ENCODE measurements at places on chromosomes 3 and 15.

- H3K36me3 ChIP-seq: no peaks in the 10 kb centered on the region
- H3K27me3 ChIP-seq: no peaks in the 10 kb centered on the region
- no peak for DNase-seq
- no peak overlapping the region for H3K27ac ChIP-seq
- H3K4me1 ChIP-seq: peaks cover 12% of the 10 kb centered on the region
- H3K4me3 ChIP-seq: no peak overlapping the region
Measured at GRCh38 chr3:12345584-12346494, 57.0 kb downstream of the PPARG start.

DNA sequence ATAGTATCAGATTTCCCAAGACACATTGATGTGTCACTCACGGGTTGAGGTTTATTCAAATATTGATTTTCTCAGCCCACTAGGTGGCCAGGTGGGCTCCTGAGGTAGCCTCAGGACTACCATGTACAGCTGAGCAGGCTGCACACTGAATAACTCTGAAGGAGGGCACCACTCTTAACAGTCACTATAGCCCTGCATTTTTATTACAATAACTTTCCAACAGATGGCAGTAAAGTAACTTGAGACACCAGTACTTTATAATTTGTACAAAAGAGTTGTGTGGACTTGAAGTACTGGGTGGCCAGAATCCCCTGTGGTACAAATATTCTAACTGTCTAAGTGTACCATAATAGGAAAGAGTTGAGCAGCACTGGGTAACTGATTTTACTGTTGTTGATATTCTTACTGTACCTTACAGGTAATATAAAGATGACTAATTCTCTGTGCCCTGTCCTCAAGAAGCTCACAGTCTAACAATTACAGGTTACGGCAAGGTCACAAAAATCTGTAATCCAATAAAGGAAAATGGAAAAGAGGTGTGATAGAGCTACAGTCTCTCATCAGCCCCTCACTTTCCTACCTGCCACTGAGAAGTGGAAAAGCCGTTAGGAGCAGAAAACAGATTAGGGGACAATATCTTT, 76.0 kb downstream of the ETFA start:
- no peak overlapping the region for H3K27ac ChIP-seq
- peaks cover 3% of the 10 kb centered on the region for H3K36me3 ChIP-seq
- H3K27me3 ChIP-seq: no peaks in the 10 kb centered on the region
- H3K4me1 ChIP-seq: no peaks in the 10 kb centered on the region
- no peak overlapping the region for H3K4me3 ChIP-seq

- no peaks in the 10 kb centered on the region for H3K36me3 ChIP-seq
- H3K27me3 ChIP-seq: no peaks in the 10 kb centered on the region
- no peak overlapping the region for H3K27ac ChIP-seq
- no peak overlapping the region for H3K4me3 ChIP-seq
- peak; percentile 29 for DNase-seq
- peaks cover 5% of the 10 kb centered on the region for H3K4me1 ChIP-seq
Measured at GRCh38 chr15:72141171-72142084, 23.2 kb downstream of the SENP8 start.

- H3K4me3 ChIP-seq: no peak overlapping the region
- no peaks in the 10 kb centered on the region for H3K4me1 ChIP-seq
- no peaks in the 10 kb centered on the region for H3K27me3 ChIP-seq
- H3K36me3 ChIP-seq: no peaks in the 10 kb centered on the region
Measured at GRCh38 chr15:95469496-95470000, 861.0 kb upstream of the NR2F2 start.

- no peaks in the 10 kb centered on the region for H3K27me3 ChIP-seq
- peaks cover 92% of the 10 kb centered on the region for H3K36me3 ChIP-seq
- H3K4me3 ChIP-seq: no peak overlapping the region
- H3K27ac ChIP-seq: no peak overlapping the region
- DNase-seq: no peak
Measured at GRCh38 chr3:194431554-194431953, 32.5 kb upstream of the GP5 start.

- H3K4me3 ChIP-seq: peak overlapping the region; percentile 63
- no peaks in the 10 kb centered on the region for H3K36me3 ChIP-seq
- no peak overlapping the region for H3K27ac ChIP-seq
- peak; percentile 54 for DNase-seq
- H3K4me1 ChIP-seq: no peaks in the 10 kb centered on the region
Measured at GRCh38 chr3:180036092-180036670, 556 bp downstream of the PEX5L start.

- no peaks in the 10 kb centered on the region for H3K4me1 ChIP-seq
- H3K27ac ChIP-seq: no peak overlapping the region
- H3K36me3 ChIP-seq: no peaks in the 10 kb centered on the region
Measured at GRCh38 chr3:79247725-79248043, 520.1 kb downstream of the ROBO1 start.

- H3K36me3 ChIP-seq: no peaks in the 10 kb centered on the region
- no peaks in the 10 kb centered on the region for H3K27me3 ChIP-seq
- H3K27ac ChIP-seq: no peak overlapping the region
Measured at GRCh38 chr3:12180218-12180617, 21.5 kb upstream of the TIMP4 start.

- H3K36me3 ChIP-seq: peaks cover 28% of the 10 kb centered on the region
- DNase-seq: no peak
- no peak overlapping the region for H3K27ac ChIP-seq
- peak overlapping the region; percentile 39 for H3K4me3 ChIP-seq
Measured at GRCh38 chr15:43749690-43750345, 3.6 kb downstream of the PDIA3 start.

Data from osteoblast (primary cell).